Smooth muscle cell of the pulmonary artery (primary cell): ENCODE measurements at places on chromosomes 3 and 15. TPM values are rescaled to one million over a fixed set of nuclear protein-coding genes. Genes with fewer than 3 reads are reported as not detected.

Gene CX3CR1
- under 0.01 TPM in 1 of 2 replicates, not detected in the other for total RNA-seq

Gene XCR1
- not detected in 2 replicates for total RNA-seq

Gene ADAMTS7
- 18.8 and 35.3 TPM in 2 replicates for total RNA-seq

Gene ZBED2
- 0.07 TPM in 1 of 2 replicates, not detected in the other for total RNA-seq

Gene FBXL2
- 17.4 and 27.8 TPM in 2 replicates for total RNA-seq

Gene MYRIP
- total RNA-seq: 0.85 and 4.3 TPM in 2 replicates

Gene BNC1
- 0.91 and 21.4 TPM in 2 replicates for total RNA-seq

Gene UCN2
- 0.98 and 1.4 TPM in 2 replicates for total RNA-seq

Gene DUOXA1
- 0.07 TPM in 1 of 2 replicates, not detected in the other for total RNA-seq

Gene GOLGA6L24
- total RNA-seq: not detected in 2 replicates

Gene CHRNB4
- not detected in 2 replicates for total RNA-seq

Gene EPB42
- 0.23 TPM in 1 of 2 replicates, not detected in the other for total RNA-seq

Gene LYZL4
- not detected in 2 replicates for total RNA-seq

Gene KBTBD12
- total RNA-seq: 0.03 TPM in 1 of 2 replicates, not detected in the other

Gene WDR72
- not detected in 2 replicates for total RNA-seq

Gene SEMA3G
- 0.03 and 0.13 TPM in 2 replicates for total RNA-seq

Gene CPLX3
- total RNA-seq: not detected in 2 replicates

Gene PLA2G4D
- total RNA-seq: under 0.01 TPM in 1 of 2 replicates, not detected in the other

Gene ROPN1
- not detected in 2 replicates for total RNA-seq

Gene MYZAP
- total RNA-seq: 0.03 and 0.07 TPM in 2 replicates

Gene ITGA11
- 190 and 241 TPM in 2 replicates for total RNA-seq

Gene SLC2A2
- not detected in 2 replicates for total RNA-seq

Gene TM6SF1
- 0.33 and 0.83 TPM in 2 replicates for total RNA-seq

Gene SV2B
- total RNA-seq: under 0.01 TPM in 1 of 2 replicates, not detected in the other

Gene SERPINI2
- not detected in 2 replicates for total RNA-seq
